Activated CD4-positive, alpha-beta T cell treated with anti-CD3 and anti-CD28 coated beads, Interleukin-2, amount 50 U/mL, for 48 hours (primary cell): ENCODE measurements at places on chromosomes 11 and 22.

DNA sequence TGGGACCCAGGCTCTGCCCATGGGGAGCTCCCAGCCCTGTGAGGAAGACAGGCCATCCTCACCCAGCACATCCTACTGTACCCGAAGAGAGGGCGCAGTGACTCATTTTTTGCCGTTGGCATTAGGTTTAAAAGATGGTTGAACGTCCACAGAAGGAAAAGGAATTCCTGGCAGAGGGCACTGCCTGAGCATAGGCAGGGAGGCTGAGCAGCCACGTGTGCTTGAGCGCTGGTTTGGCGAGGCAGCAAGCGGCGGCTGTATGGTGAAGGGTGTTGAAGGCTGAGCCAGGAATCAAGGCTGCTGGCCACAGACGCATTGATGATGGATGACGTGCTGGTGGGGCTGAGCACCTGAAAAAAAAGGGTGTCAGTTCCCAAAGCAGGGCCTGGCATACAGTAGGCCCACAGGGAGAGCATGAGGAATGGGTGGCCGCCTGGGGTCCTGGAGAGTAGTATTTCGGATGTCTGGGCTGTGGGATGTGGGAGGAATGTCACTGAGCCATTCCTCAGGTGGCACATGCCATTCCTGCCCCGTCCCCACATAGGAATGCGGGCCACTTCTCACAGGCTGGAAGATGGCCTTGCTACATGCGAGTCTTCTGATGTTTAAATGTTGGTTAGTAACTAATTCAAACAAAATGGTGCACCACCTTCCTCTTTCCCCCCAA, 112.5 kb downstream of the KIAA1671 start:
- DNase-seq: no peak

DNA sequence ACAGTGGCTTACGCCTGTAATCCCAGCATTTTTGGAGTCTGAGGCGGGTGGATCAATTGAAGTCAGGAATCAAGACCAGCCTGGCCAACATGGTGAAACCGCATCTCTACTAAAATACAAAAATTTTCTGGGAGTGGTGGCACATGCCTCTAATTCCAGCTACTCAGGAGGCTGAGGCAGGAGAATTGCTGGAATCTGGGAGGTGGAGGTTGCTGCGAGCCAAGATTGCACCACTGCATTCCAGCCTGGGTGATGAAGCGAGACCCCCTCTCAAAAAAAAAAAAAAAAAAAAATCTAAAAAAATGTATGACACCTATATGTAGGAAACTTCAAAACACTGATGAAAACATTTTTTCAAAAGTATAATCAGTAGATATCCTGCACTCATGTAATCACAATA, 242.7 kb upstream of the CHORDC1 start:
- no peak for DNase-seq

DNA sequence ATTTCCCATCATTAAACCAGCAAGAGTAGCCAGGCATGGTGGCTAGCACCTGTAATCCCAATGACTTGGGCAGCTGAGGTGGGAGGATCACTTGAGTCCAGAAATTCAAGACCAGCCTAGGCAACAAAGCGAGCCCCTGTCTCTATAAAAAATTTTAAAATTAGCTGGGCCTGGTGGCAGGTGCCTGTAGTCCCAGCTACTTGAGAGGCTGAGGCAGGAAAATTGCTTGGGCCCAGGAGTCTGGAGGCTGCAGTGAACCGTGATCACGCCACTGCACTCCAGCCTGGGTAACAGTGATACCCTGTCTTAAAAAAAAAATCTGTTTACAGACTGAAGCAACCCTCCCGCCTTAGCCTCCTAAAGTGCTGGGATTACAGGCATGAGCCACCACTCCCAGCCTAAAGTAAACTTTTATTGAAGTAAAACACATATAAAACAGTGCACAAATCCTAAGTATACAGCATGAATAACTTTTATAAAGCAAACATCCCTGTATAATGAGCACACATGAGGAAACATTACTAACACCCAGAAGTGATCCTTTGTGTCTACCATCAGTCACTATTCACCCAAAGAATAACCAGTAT, 12.6 kb downstream of the UCP3 start:
- DNase-seq: no peak

GRCh38 chr22:17774206-17774925, at the start of gene BID:
Gene BID (minus strand): TSS chr22:17774469. CDS start chr22:17750116, 24,353 bp downstream.
- no peak for DNase-seq

GRCh38 chr22:25002241-25002985, 49.9 kb downstream of the KIAA1671 start:
- DNase-seq: no peak

- DNase-seq: no peak
Observed at GRCh38 chr11:83449338-83449913, 163.3 kb upstream of the CCDC90B start.

GRCh38 chr22:32985899-32986765, 72.0 kb downstream of the SYN3 start:
- DNase-seq: peak; percentile 46

- DNase-seq: no peak
Observed at GRCh38 chr11:110161061-110161460, 67.9 kb downstream of the ZC3H12C start.

- no peak for DNase-seq
Observed at GRCh38 chr11:13280092-13280722, 2.6 kb downstream of the BMAL1 start.

- DNase-seq: no peak
Observed at GRCh38 chr11:67174311-67174710, 55.2 kb downstream of the KDM2A start.

GRCh38 chr22:39349506-39349966, 255 bp upstream of the SYNGR1 start:
- DNase-seq: peak; percentile 18

DNA sequence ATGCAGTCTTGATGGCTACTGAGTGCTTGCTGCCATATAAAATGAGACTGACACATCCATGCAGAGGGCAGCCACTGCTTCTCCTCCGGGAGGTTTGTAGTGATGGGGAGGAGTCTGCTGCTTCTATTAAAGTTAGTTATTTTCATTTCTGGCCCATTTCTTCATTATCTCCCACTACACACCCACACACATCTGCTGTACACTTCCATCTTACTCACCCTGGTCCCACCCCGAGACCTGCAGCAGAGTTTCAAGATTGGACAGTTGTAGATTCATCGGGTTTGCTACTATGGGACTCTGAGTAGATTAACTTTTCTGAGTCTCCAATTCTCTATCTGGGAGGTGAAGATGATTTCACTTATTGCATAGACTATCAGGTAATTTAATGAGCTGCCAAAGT, 176.2 kb upstream of the SNX19 start:
- no peak for DNase-seq

- DNase-seq: no peak
Observed at GRCh38 chr11:131685206-131685605, 314.8 kb downstream of the NTM start.

DNA sequence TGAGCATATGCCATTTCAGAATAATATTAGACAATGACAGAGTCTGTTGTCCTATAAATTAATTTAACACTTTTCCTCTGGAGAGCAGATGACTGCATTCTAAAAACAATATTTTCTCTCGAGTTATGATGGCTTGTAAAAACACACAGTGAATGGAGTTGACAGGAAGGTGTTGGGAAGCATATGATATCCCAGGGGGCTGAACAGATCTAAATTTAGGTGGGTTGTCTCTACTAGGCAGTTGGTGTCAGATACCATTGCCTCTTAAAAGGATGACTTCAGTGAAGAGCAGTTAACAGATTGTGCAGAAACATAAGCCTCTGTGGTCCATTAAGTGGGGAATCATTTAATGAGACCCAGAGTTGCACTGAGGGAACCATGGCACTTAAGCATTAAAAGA, 30.7 kb downstream of the SVIP start:
- no peak for DNase-seq

GRCh38 chr22:34696557-34696956, 369.4 kb upstream of the ISX start:
- DNase-seq: no peak

- DNase-seq: no peak
Observed at GRCh38 chr11:129410395-129410960, 34.8 kb downstream of the BARX2 start.

- DNase-seq: no peak
Observed at GRCh38 chr11:76030968-76031590, 175.2 kb downstream of the WNT11 start.

- DNase-seq: no peak
Observed at GRCh38 chr11:117888139-117888566, 11.7 kb upstream of the FXYD6 start.

DNA sequence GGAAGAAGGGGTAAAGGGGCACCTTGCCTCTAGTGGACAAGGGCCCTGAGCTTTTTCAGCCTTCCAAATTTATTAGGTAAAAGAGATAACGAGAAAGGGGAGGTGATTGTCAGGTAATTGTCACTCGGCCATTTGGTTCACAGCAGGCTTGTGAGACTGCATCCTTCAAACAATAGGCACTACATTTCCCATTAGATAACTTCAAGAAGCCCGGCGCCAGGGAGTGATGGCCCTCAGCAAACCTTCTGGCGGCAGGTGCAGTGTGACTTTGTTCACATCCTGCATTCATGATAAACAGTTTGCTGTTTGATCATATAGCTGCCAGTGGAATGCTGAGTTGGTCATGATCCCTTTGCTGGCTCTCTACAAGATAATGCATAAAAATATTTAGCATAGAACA, 185.1 kb downstream of the CWF19L2 start:
- DNase-seq: no peak
